ENCODE measurements at places on chromosomes 6 and 20. TPM values are rescaled to one million over a fixed set of nuclear protein-coding genes. Genes with fewer than 3 reads are reported as not detected.

DNA sequence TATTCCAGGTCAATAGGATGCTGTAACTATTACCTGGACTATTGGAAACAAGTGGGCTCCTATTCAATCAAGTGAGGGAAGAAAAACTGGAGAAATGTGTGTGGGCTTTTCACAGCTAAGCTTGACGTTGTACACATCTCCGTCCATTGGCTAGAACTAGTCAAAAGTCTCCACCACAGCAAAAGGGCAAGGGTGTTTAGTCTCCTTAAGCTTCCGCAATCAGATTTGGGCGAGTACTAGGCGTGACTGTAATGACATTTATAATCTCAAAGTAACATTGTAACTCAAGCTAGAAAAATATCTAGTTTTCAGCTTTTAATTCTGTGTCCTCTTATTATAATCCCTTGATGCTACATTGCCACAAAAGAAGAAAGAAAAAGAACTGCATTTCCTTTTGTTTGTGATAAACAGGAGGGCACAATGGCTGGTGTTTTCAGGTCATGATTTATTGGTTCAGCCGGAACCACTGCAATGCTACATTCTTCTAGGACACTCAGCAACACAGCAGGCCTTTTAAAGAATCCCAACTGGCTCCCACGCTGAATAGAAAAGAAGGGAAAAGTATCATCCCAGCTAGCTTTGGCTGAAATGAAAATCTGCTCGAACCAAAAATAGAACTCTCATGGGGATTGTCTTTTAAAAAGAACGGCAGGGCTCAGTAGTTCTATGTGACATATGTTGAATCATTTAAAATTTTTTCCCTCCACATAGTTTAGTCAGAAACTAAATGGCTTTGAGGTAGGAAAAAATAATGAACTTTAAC lies 387.7 kb downstream of the BTBD3 start:
- no peak overlapping the region for H3K4me3 ChIP-seq
- no peak for DNase-seq
- H3K27ac ChIP-seq: no peak overlapping the region
- no peaks in the 10 kb centered on the region for H3K27me3 ChIP-seq
- H3K36me3 ChIP-seq: no peaks in the 10 kb centered on the region

DNA sequence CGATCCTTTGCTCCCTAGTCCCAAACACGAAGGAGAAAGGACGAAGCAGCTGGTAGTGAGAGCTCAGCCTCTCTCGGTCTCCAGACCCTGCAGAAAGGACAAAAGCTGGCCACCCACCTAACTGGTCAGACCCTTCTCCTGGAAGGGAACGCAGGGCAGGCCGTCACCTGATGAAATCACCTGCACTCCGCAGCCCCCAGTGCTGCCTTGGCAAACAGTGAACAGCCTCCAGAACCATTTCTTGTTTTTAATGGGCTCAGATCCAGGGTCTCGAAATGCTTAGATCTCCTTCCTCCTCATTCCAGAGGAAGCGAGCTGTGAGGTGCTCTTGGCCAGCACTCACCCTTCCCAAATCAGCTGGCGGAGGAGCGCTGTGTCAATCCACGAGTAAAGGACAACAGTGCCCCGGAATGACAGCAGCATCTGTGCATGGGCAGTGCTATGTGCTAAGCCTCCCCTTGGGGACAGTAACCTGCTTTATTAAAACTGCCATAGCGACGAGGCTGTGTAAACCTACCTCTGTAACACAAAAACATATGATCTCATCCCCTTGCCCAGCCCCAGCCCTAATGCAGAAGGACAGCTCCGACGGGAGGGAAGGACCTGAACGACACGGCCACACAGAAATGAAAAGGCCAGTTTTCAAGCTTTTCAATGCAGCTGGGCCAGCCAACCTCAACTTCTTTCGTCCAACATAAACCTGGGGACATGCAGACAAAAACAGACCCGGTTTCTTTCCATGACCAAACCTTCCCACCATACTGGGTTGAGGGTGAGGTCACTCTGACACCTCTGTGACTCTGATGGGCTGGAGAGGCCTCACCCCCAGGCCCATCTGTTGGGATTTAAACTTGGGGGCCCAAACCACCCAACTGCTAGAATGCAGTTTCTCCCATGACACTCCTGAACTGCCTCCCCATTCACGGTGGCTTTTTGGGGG lies 43.3 kb downstream of the SULF2 start:
- no peak overlapping the region for H3K27ac ChIP-seq
- H3K4me3 ChIP-seq: no peak overlapping the region
- H3K4me1 ChIP-seq: no peaks in the 10 kb centered on the region
- peaks cover 37% of the 10 kb centered on the region for H3K27me3 ChIP-seq
- DNase-seq: no peak

Gene THBD
- not detected for total RNA-seq

Gene OLIG3
- not detected for total RNA-seq

Data from HFFc6 (cell line).